ENCODE measurements at places on chromosomes 16 and 17. TPM values are rescaled to one million over a fixed set of nuclear protein-coding genes. Genes with fewer than 3 reads are reported as not detected.

DNA sequence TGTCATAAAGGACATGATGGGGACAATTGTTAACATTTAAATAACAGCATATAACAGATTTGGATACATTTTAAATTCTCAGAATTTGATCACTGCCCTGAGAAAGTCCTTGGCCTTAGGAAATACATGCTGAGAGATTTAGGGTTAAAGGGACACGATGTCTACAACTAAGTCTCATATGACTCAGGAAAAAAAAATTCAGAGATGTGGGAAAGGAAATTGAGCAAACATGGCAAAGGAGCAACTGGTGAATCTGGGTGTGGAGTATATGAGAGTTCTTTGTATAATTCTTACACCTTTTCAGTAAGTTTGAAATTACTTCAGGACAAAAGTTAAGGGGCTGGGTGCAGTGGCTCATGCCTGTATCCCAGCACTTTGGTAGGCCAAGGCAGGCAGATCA, 18.2 kb downstream of the MPP3 start:
- peaks cover 33% of the 10 kb centered on the region for H3K36me3 ChIP-seq
- H3K4me1 ChIP-seq = no peaks in the 10 kb centered on the region
- H3K27me3 ChIP-seq = no peaks in the 10 kb centered on the region
- H3K27ac ChIP-seq = no peak overlapping the region

DNA sequence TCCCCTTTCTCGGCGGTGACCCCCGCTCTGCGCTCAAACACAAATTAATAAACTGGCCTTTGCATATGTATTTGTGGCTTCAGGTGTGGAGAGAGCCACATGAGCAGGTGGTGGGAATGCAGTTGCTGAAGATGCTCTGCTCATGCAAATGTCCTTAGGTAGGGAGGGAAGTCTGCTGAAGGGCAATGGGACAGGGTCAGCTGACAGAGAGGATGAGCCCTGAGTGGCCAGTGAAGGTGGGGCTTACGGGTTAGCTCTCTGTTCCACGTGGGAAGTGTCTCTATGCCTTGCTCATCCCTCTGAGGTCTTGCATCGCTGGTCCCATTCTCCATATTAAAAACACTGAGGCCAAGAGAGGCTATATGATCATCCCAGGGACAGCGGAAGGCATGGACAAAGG, 74.2 kb upstream of the CCL1 start:
- no peak for DNase-seq
- no peak overlapping the region for H3K27ac ChIP-seq
- H3K27me3 ChIP-seq = peaks cover 6% of the 10 kb centered on the region
- no peaks in the 10 kb centered on the region for H3K36me3 ChIP-seq

DNA sequence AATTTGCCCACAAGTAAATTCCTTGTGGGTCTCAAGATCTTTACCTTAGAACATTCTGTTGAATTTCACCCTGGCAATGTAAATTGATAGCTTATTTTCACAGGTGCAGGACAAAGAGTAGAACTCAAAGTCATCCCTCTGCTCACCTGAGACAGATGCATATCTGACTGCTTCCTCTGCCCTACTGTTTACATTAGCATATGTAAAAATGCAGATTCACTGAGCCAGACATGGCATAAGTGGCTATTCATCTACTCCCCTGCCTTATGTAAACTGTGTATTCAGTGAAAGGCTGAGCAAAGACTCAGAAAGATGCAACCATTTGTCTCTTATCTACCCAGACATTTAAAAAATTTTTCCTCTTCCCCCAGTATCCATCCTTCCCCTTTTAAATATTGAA, 22.3 kb upstream of the MILR1 start:
- H3K4me1 ChIP-seq = no peaks in the 10 kb centered on the region
- no peaks in the 10 kb centered on the region for H3K27me3 ChIP-seq
- H3K4me3 ChIP-seq = no peak overlapping the region
- DNase-seq = no peak

- H3K27ac ChIP-seq = no peak overlapping the region
- H3K27me3 ChIP-seq = no peaks in the 10 kb centered on the region
- H3K4me3 ChIP-seq = no peak overlapping the region
- DNase-seq = no peak
- H3K36me3 ChIP-seq = no peaks in the 10 kb centered on the region
- peaks cover 23% of the 10 kb centered on the region for H3K4me1 ChIP-seq
These were observed 22.3 kb upstream of the PRKAR1A start for GRCh38 chr17:68489919-68490318.

DNA sequence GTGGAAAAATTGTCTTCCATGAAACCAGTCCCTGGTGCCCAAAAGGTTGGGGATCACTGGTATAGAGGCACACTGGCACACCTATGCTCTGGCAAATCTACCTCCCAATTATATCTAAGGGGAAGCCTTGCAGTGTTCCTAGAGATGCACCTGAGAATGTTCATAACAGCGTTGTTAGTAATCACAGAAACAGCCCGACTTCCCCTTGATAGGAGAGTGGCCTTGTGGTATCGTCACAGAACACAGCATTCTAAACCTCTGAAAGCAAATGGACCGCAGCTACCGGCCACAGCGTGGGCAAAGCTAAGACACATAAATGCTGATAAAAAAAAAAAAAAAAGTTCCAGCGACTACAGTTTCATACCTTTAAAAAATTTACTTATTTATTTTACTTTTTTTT, 39.1 kb upstream of the ADGRG1 start:
- DNase-seq = no peak
- peaks cover 2% of the 10 kb centered on the region for H3K27me3 ChIP-seq
- H3K36me3 ChIP-seq = no peaks in the 10 kb centered on the region

DNA sequence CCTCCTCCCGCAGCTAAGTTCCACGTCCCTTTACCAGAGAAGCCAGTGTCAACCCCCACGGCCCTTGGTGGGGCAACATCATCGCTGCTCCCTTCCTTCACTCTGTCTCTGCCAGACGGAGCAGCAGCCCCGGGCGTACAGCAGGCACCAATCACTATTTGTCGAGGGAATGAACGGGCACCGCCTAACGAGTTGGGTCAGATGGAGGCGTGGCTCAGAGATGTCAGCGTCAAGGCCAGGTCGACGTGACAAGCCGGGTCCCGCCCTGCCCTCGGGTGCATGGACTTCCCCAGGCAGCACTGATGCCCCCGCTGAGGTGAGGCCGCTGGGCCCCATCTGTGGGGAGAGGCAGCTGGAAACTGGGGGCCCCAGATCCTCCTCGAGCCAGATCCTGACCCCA, 50.0 kb downstream of the CBFA2T3 start:
- no peak for DNase-seq
- no peak overlapping the region for H3K27ac ChIP-seq
- no peaks in the 10 kb centered on the region for H3K27me3 ChIP-seq

GRCh38 chr17:80839511-80839941, 152.1 kb upstream of the CHMP6 start:
- DNase-seq = peak; percentile 74
- no peak overlapping the region for H3K4me3 ChIP-seq
- H3K27me3 ChIP-seq = no peaks in the 10 kb centered on the region
- H3K27ac ChIP-seq = peak overlapping the region; percentile 77
- H3K4me1 ChIP-seq = peaks cover 60% of the 10 kb centered on the region

- H3K36me3 ChIP-seq = no peaks in the 10 kb centered on the region
- peaks cover 34% of the 10 kb centered on the region for H3K4me1 ChIP-seq
- peak overlapping the region; percentile 77 for H3K27ac ChIP-seq
- peak overlapping the region; percentile 0 for H3K4me3 ChIP-seq
- no peaks in the 10 kb centered on the region for H3K27me3 ChIP-seq
These were observed 28.6 kb downstream of the ADAM11 start for GRCh38 chr17:44787271-44787940.

DNA sequence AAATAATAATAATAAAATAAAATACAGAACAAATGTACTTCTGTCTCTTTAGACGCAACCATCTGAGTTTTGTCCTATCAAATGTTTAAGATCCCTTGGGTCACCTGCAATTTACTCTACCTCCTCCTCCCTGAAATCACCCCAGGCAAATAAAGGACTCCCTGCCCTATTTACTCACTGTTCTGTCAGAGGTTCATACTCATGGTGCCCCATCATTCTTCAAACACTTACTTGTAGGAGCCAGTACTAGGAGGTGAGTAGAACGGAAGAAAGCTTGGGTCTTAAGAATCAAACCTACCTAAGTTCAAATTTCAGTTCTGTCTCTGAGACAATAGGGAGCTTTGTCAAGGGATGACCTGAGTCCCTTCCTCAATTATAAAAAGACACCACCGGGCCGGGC, 3.8 kb downstream of the TBC1D10B start:
- no peak overlapping the region for H3K27ac ChIP-seq
- H3K27me3 ChIP-seq = no peaks in the 10 kb centered on the region
- H3K36me3 ChIP-seq = peaks cover 37% of the 10 kb centered on the region
- no peak for DNase-seq

DNA sequence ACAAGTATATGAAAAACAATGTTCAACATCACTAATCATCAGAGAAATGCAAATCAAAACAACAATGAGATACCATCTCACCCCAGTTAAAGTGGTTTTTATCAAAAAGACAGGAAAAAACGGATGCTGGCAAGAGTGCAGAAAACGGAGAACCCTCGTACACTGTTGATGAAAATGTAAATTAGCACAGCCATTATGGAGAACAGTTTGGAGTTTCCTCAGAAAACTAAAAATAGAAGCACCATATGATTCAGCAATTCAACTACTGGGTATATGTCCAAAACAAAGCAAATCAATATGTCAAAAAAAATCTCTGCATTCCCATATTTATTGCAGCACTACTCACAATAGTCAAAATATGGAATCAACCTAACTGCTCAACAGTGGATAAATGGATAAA, 50.1 kb upstream of the CES5A start:
- no peaks in the 10 kb centered on the region for H3K4me1 ChIP-seq
- H3K27ac ChIP-seq = no peak overlapping the region
- DNase-seq = no peak
- H3K27me3 ChIP-seq = peaks cover 2% of the 10 kb centered on the region

GRCh38 chr16:49528866-49529288, 155.3 kb downstream of the C16orf78 start:
- no peak overlapping the region for H3K27ac ChIP-seq
- peaks cover 53% of the 10 kb centered on the region for H3K4me1 ChIP-seq
- H3K27me3 ChIP-seq = no peaks in the 10 kb centered on the region
- H3K36me3 ChIP-seq = peaks cover under 1% of the 10 kb centered on the region
- no peak overlapping the region for H3K4me3 ChIP-seq
- no peak for DNase-seq

DNA sequence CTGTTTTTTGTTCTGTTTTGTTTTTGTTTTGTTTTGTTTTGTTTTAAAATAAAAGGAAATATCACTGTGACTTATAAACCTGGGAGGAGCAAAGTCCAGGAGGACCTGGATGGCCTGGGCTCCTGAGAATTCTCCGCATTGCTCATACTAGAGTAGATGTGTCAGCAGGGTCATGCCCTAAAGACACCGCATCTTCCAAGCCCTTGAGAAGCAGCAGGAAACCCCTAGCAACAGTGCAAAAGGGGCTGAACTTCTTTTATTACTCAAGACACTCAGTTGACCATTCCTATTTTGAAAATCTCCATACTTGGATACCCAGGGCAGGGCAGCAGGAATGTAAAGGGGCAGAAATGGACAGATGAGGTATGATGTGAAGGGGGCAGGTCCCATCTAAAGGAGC, 51.8 kb downstream of the SYT17 start:
- H3K27ac ChIP-seq = no peak overlapping the region
- DNase-seq = no peak
- H3K4me1 ChIP-seq = no peaks in the 10 kb centered on the region
- no peaks in the 10 kb centered on the region for H3K27me3 ChIP-seq
- peaks cover 5% of the 10 kb centered on the region for H3K36me3 ChIP-seq
- no peak overlapping the region for H3K4me3 ChIP-seq

DNA sequence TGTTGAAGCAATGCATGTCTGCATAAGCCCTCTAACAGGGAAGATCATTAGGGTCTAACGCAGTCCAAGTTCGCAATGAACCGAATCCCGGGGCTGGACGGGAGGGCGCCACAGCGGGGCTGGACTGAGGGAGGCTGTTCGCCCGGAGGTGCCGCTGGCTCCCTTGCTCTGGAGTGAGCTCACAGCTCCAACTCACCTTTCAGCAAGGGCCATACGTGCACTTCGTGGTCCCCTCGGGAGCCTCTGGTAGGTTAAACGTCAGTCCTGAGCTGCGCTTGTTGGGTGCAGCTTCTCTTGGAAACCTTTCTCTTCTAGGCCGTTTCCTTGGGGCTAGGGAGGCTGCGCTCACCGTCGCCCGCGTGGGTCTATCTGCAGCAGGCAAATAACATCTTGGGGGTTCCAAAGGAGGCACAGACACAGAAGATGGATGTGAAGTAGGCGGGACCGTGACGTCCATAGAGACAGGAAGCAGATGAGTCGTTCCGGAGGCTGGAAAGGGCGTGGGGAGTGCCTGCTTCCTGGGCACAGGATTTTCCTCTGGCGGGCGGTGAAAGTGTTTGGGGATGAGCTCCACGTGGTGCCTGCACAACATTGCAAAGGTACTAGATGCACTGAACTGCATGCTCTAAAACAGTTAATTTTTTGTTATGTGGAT, 21.9 kb downstream of the ATP2C2 start:
- H3K4me1 ChIP-seq = peaks cover 6% of the 10 kb centered on the region
- peaks cover 3% of the 10 kb centered on the region for H3K27me3 ChIP-seq
- H3K36me3 ChIP-seq = no peaks in the 10 kb centered on the region
- no peak overlapping the region for H3K4me3 ChIP-seq

- H3K4me3 ChIP-seq = no peak overlapping the region
- no peaks in the 10 kb centered on the region for H3K27me3 ChIP-seq
- peaks cover 44% of the 10 kb centered on the region for H3K4me1 ChIP-seq
- peak overlapping the region; percentile 67 for H3K27ac ChIP-seq
These were observed 184.9 kb downstream of the SEC14L1 start for GRCh38 chr17:77325577-77326075.

DNA sequence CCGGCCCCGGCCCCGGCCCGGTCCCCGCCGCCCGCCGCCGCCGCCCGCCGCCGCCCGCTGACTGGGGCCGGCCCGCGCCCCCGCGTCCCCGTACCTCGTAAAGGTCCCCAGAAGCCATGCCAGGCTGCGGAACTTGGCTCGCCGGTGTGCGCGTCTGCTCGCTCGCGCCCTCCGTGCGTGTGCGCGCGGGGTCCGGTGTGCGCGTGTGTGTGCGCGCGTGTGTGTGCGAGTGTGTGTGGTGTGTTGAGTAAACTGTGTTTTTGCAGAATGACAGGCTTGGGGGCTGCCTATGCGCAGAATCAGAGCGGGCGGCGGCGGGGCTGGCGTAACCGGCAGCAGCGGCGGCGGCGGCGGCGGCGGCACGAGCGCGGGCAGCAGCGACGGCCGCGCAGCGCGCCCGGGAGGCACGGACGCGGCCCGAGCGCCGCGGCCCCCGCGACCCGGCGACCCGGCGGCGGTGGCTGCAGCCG, 307 bp downstream of the CDYL2 start:
- H3K4me3 ChIP-seq = peak overlapping the region; percentile 64
- H3K4me1 ChIP-seq = peaks cover 4% of the 10 kb centered on the region
- H3K27ac ChIP-seq = no peak overlapping the region

Gene TBC1D3I
- total RNA-seq = 0.09 TPM

Gene SCGB1C2
- not detected for total RNA-seq

Gene CPHXL2
- total RNA-seq = not detected

Gene PDF
- 6.5 TPM for total RNA-seq

Gene KARS1
- 118 TPM for total RNA-seq

Gene KRT36
- not detected for total RNA-seq

Gene CMIP
- total RNA-seq = 5.5 TPM

Gene C16orf90
- total RNA-seq = not detected

Gene C1QTNF1
- total RNA-seq = 10.8 TPM

Gene MYH11
- 9.4 TPM for total RNA-seq

Gene ARHGAP23
- 17.1 TPM for total RNA-seq

Gene CD68
- total RNA-seq = 15.7 TPM

Data from muscle of leg (tissue), 16 donors.